HepG2 (cell line): ENCODE measurements at places on chromosomes 13 and 19. TPM values are rescaled to one million over a fixed set of nuclear protein-coding genes. Genes with fewer than 3 reads are reported as not detected.

TMEM91 gene
- total RNA-seq: 6.3 and 8.4 TPM in 2 replicates

PLPP2 gene
- total RNA-seq: not detected in 2 replicates

- DNase-seq: peak; percentile 37
Observed at GRCh38 chr19:4970558-4971423, 1.9 kb downstream of the KDM4B start.

DNA sequence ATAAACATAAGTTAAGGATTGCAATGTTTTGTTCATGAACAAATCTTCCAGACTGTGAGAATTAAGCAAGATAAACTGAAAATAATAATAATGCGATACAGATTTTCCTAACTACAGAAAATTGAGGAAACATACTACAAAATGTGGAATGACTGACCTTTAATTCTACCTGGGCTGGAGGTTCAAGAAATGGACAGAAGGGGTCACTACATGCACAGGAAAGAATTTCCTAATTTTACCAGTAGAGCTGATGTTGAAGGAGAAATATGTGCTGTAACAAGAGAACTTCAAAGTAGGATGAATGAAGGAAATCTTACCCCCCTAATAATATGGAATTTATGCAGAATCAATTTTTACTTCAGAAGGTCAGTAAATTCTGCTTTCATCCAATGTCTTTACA, 62.3 kb downstream of the ZNF627 start:
- peak; percentile 15 for DNase-seq

DNA sequence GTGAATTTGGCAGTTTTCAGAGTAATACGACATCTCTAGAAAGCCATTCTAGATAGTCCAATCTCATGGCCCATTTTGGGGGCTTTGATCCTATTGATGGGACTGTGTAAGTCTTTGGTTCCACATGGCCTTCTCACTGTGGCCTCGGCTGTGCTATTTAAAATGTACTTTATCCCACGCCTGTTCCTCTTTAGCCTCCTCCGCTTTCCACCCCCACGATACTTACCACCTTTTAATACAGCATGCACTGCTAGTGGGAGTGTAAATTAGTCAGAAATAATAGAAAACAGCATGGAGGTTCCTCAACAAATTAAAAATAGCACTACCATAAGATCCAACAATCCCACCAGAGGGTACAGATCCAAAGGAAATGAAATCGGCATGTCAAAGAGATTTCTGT, 28.3 kb upstream of the CEBPG start:
- no peak for DNase-seq
